ENCODE measurements at places on chromosomes 7 and 10.

DNA sequence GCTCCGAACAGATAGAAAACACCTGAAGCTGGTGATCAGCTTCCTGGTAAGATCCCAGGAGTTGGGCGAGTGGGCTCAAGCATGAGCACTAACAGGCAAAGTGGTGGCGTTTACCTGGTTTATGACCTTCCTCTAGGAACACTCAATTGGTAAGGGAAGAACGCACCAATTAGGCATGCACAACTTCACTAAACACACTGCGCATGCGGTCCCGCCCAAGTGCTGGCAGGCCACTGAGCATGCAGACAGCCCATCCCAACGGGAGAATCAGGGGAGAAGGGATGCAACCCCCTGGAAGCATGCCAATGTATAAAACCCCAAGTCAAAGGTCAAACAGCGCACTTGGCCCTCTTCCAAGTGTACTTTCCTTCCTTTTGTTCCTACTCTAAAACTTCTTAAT lies 70.4 kb downstream of the LYZL2 start:
- no peak for DNase-seq

DNA sequence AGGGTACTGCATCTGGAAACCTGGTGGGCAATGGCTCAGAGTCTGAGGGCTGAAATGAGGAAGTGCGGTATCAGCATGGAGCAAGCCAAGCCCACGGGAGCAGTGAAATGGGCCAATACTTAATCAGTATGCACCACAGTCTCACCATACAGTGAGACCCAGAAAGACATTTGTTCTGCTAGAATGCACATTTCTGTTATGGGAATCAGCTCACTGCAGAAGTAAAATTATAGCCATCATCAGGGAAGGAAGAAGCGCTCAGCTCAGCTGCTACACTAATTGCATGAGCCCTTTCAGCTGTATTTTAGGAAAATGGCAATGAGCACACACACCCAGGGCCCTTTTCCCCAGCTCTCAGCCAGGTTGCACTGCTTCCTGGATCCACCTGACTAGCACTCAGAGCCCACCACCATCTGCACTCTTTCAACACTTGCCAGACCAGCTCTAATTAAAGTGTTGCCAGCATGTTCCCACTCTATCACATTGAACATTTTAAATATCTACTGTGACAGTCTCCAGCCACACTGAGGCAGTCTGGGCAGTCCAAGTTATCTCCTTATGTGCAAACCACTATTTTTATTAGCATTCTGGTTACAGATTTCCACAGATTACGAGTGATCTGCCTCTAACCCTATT lies 44.2 kb upstream of the PIK3AP1 start:
- DNase-seq = no peak

GRCh38 chr10:124999433-125000365 lies 57.8 kb downstream of the ZRANB1 start:
- DNase-seq = no peak

GRCh38 chr10:96584035-96584434 lies 2.8 kb downstream of the TM9SF3 start:
- no peak for DNase-seq

DNA sequence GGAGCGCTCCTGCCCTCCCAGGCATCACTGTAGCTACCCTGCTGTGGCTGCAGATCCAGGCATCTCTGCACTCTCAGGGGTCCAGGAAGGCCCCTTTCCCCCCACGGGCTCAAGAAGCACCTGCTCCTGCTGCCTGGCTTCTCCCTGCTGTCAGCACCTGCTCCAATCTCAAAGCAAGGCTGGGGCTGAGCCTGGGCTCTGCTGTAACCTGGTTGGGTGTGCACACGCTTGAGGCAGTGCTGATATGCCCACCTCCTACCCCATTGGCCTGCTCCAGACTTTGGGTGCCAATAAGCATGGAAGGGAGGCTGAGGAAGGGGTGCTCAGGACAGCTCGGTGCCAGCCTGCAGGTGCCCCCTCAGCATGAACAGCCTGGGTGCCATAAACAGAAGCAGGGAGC lies 185.0 kb downstream of the ZNF438 start:
- no peak for DNase-seq

GRCh38 chr10:52780391-52781155 lies 8.0 kb upstream of the MBL2 start:
- DNase-seq = no peak

DNA sequence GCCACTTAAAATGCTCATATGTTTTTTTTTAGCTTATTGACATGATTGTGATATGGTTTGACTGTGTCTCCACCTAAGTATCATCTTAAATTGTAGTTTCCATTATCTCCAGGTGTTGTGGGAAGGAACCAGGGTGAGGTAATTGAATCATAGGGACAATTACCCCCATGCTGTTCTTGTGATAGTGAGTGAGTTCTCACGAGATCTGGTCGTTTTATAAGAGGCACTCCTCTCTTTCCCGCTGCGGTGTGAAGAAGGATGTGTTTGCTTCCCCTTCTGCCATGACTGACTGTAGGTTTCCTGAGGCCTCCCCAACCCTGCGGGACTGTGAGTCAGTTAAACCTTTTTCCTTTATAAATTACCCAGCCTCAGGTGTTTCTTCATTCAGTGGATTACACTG lies 80.5 kb upstream of the ETV1 start:
- no peak for DNase-seq

- DNase-seq = no peak
Measured at GRCh38 chr10:65786279-65786678, 1139.6 kb upstream of the LRRTM3 start.

GRCh38 chr7:107622429-107622828 lies 38.2 kb upstream of the SLC26A4 start:
- DNase-seq = no peak

- DNase-seq = no peak
Measured at GRCh38 chr10:96752375-96752774, 32.1 kb upstream of the PIK3AP1 start.

GRCh38 chr7:23333671-23334246 lies 34.6 kb downstream of the MALSU1 start:
- no peak for DNase-seq

DNA sequence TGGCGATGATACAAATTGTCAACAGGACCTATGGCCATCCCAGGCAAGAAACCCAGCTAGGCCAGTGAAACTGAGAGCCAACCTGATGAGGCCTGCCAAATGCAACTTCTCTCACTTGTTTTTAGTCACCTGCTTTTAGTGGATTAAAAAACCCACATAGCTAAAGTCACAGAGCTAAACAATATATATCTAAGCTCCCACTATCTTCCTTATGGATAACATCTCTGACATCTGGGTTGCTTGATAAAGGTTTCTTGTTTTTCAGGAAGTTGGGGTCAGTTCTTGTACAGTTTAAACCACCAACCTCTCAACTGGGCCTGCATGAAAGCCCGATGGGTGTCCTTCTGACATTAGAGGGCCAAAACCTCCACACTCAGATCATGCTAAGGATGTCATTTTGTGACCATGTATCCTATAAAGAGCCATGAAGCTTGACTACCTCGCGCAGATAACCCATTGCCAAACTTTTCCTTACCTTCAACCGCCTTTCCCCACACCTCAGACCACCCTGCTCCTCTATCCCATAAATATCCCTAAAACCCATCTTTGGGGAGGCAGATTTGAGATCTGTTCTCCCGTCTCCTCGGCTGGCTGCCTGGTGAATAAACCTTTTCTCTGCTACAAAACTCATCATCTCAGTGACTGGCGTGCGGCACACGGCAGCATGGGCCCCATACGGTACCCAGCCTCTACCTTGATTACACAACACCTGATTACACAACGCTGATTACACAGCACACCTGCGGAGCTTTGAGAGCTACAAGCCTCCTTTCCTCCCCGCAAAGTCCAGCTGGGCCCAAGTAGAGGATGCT lies 797 bp upstream of the STMP1 start:
- DNase-seq = no peak

DNA sequence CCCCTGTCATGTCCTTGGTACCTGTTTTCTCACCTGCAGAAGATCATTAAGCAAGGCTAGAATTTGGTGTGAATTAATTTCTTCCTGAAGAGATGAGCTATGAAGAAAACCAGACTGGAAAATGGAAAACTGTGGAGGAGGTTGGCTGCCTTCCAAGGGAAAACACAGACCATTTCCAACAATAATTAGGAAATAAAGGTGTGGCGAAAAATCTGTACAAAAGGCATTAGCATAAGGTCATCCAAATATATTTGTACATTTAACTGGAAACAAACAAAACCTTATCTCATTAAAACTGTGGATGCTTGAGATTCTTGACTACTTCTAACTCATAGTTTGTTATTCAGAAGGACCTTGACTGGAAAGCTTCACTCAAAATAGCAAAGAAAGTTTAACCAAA lies 1.7 kb downstream of the STN1 start:
- no peak for DNase-seq

DNA sequence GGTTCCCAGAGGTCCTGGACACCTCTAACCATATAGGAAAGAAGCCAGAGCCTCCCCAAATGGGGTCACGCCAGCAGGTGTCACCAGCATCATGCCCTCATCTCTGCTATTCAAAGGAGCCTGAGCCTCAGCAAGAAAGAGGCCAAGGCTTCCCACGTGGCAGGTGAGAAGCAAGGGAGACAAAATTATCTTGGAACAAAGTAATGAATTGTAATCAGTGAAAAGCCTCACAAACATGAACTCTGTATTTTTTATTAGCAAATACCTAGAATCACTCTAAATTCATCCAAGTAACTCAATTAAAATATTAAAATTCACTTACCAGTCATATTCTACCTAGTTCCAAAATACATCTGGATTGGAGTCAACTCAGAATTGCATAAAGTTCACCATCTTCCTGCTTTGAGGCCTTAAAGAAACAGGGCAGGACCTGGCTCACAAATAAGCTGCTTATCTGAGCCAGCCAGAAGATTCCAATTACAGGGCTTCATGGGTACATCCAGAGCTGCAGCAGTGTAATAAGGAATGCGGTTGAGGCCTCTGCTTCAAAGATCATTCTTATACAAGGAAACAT lies 68.7 kb downstream of the SGMS1 start:
- DNase-seq = no peak

DNA sequence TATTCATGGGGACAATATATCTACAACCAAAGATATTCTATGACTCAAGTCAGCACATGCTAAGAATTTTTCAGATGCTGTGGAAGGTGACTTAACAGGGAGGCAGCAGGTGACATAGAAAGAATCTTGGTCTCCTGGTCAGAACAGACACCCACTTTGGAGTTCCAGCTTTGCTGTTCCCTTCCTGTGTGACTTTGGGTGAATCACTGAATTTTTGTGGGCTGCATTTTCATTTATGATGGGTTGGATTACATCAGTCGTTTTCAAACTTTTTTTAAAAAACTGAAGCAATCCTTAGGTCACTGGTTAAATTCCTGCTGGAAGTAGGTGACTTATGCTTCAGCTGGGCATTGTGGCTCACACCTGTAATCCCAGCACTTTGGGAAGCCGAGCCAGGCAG lies 24.9 kb downstream of the RGR start:
- DNase-seq = no peak

- DNase-seq = no peak
Measured at GRCh38 chr7:92778972-92779371, 57.4 kb downstream of the CDK6 start.

- DNase-seq = peak; percentile 13
Measured at GRCh38 chr7:31120800-31121513, 68.8 kb downstream of the ADCYAP1R1 start.

DNA sequence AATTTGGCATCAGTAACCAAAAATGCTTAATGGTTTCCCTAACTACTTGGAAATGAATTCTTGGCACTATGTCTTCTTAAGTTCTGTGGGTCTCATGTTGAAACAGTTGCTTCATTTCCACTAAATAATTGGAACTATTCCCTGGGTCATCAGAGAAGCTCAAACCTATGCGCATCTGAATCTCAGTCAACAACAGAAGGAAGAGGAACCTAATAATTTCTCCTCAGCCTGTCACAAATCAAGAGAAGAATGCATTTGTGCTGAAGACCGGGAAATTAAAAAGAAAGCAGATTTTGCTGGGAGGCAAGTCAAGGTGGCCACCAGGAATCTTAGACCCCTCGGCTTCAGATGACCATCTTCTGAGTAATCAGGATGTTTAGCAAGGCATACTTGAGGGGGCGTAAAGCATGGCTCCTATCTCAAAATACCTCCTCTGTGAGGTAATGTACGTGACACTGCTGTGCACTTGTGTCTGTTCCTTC lies 41.4 kb downstream of the TOMM7 start:
- DNase-seq = no peak

DNA sequence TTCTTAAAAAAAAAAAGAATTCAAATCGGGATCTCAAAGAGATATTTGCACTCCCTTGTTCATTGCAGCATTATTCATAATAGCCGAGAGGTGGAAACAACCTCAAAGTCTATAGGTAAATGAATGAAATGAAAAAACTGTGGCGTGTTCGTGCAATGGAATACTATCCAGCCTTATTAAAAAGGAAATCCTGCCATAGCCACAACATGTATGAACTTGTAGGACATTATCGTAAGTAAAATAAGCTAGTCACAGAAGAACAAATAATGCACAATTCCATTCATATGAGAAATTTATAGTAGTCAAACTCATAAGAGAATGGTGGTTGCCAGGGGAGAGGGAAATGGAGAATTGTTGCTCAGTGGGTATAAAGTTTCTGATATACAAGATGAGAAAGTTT lies 37.9 kb downstream of the GRK5 start:
- no peak for DNase-seq

- DNase-seq = no peak
Measured at GRCh38 chr10:110203500-110204455, 3.6 kb upstream of the MXI1 start.

GRCh38 chr10:63994371-63994770 lies 473.2 kb downstream of the REEP3 start:
- DNase-seq = no peak

DNA sequence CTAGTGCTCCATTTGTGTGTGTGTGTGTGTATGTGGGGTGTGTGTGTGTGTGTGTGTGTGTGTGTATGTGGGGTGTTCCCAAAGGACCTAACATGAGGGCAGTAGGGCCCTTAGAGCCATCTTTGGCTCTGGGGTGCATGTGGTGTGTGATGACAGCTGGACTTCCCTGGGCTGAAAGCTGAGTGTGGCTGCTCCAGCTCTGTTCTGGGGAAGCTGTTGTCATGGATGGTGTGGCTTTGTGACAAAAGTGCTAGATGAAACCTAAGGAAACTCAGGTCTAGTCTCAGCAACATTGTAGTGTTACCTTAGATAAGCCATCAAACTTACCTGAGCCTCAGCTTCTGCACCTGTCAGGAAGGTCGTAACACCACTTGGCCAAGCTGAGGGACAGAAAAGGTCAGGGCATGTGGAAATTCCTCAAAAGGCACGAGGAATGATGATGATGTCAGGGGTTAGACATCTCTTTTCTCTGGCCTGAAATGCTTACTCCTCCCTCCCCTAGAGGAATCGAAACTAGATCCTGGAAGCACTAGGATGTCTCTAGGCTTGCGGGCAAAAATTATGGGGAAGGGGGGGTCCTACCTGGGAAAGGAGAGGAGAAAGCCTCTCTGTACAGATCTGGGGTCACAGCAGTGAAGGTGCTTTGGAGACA lies 115.4 kb downstream of the RPS24 start:
- DNase-seq = no peak

GRCh38 chr7:81462672-81463071 lies 307.2 kb downstream of the HGF start:
- no peak for DNase-seq

DNA sequence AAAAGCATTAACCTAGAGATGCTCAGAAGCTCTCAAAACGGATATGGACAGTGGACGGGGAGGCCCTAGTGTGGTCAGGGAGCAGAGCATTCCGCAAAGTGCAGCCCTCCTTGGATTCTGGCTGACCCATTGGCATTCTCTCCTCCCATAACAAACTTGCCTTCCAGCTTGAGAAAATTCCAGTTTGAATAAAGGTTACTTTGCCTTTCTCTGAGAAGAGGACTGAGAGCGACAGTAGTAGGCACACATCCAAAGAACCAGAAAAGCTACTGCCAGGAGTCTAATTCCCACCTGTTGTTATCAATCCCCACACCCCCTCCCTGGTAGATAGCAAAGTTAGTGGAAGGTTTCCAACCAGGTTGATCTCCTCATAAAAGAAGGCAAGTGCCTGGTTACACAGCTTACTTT lies 84.7 kb upstream of the TRIL start:
- no peak for DNase-seq
